ENCODE measurements at places on chromosomes 11 and 22.

GRCh38 chr11:118514103-118514502 is 13.2 kb upstream of the TTC36 start:
- no peak for DNase-seq

DNA sequence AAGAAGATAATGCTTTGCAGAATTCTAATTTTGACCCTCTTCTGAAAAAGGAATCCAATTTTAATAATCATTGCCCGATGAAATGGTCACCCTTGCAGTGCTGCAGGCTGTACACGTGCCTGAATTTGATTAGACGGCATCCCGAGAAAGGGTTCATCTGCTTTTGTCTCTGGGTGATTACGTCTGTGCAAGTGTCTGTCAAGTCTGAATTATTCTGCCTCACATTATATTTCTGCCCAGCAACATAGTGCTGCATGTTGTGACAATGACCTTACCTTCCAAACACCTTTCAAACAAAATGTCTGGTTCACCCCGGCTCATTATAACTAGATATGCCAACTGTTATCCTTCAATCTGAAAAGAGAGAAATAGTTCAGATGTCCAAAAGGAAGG is 164.1 kb downstream of the MAML2 start:
- DNase-seq, result no peak

GRCh38 chr11:73797457-73797856 is 9.8 kb downstream of the MRPL48 start:
- no peak for DNase-seq

- no peak for DNase-seq
Observed at GRCh38 chr11:21614961-21615360, 577.9 kb upstream of the ANO5 start.

- peak; percentile 92 for DNase-seq
Observed at GRCh38 chr22:46696229-46696518, 41.9 kb downstream of the CERK start.

DNA sequence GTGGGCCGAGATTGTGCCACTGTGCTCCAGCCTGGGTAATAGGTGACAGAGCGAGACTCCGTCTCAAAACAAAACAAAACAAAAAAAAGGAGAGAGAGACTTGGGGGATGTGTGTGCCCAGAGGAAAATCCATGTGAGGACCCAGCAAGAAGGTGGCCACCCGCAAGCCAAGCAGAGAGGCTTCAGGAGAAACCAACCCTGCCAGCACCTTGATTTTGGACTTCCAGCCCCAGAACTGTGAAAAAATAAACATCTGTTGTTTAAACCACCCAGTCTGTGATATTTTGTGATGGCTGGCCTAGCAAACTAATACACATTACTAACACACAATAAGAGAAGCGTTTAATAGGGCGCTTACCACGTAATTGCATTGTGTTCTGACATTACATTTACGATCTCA is 21.2 kb downstream of the TXN2 start:
- DNase-seq, result no peak

GRCh38 chr11:94449437-94449836 is 44.2 kb downstream of the MRE11 start:
- DNase-seq, result no peak

DNA sequence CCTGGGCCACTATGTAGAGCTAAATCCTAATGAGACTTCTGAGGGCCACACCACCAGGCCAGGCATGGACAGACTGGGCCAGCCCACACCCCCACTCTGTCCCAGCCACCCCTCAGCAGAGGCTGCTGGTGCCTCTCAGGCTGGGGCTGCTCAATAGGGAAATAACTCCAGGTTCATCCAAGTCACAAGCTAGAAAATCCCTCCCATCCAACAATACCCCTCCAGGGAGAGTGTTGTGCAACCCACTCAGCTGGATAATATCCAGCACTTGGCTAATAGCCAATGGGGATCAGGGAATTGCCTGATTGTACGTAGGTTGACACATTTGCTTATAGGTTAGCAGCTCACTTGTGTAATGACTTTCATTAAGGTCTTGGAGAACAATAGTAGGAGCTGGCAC is 64.1 kb upstream of the WNT11 start:
- DNase-seq, result no peak

DNA sequence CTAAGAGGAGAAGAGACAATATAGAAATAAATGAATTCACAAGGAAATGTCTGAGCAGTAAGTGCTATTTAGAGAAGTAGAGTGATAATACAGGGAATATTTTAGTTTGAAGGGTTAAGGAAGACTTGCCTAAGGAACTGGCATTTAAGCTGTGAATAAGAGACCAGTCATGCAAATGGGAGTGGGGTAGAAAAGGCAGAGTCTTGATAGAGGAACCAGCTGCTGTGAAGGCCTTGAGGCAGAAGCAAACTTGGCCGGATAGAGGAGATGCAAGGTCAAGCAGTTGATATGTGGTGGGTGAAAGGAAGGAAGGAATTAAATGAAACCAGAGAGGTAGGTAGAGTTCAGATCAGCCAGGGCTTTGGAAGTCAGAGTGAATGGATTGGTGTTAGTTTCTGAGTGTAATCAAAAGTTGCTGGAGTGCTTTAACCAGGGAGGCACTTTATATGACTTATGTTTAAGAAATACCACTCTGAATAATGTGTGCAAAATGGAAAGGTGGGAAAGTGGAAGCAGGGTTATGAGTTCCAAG is 198.4 kb upstream of the SESN3 start:
- DNase-seq, result no peak

DNA sequence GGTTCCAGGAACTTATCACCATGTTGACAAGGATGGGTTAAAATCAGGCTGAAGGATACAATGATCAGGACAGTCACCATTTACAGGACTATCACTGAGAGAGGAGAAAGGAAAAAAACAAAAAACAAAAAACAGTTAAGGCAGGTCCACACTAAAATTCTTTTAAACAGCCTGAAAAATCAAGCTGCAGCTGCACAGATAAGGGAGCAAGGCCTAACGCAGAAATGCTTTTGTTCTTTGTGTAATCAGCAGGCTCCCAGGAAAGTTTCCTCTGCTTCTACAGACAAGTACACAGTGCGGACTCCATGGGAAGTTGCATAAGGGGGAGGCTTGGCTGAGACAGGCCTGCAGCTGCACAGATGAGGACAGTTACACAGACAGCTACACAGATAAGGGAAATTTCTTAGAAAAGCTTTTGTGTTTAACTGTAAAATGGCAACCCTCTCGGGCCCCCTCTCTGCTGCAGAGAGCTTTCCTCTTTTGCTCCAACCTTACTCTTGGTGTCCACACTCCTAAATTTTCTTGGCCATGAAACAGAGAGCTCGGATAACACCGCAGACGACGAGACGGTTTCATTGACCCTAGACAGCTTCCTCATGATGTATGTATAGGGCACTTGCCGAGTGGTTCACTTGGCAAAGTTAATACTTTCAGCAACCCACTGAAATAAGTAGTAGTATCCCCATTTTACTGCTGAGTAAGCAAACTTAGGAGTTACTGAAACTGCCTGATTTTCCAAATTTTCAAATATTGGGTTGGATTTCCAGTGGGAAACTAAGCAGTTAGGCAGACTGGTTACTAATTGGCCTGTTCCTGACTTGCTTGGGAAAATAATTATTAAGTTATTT is 45.5 kb downstream of the PIWIL3 start:
- no peak for DNase-seq

DNA sequence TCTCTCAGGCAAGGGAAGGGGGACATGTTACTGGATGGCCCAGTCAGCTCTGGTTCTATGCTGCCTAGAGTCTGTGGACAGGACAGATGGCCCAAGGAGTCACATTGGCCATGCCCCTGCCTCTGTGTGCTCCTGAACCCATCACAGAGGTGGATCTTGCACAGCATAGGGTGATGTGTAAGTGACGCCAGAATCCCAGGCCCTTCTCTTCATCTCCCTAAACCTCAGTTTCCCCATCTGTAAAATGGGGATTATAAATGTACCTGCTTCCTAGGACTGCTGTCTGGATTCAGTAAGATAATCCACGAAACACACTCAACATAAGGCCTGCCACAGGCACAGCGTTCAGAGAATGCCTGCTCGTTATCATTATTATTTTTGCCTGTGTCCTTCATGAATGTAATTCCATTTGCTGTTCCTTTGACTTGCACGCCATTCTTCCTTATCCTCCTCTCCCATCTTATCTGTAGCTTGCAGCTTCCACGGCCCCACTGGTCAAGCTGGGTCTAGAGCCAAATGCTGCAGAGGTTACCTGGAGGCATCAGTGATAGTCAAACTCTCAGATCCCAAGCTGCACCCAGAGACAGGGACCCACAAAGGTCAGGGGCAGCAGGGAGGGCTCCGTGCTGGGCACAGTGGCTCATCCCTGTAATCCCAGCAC is 207.0 kb downstream of the MN1 start:
- no peak for DNase-seq

GRCh38 chr11:118929501-118930093 is 3.9 kb upstream of the BCL9L start:
- peak; percentile 84 for DNase-seq

GRCh38 chr11:10455637-10456487 is 798 bp downstream of the AMPD3 start:
- DNase-seq, result peak; percentile 57

GRCh38 chr22:17167486-17167885 is 8.4 kb upstream of the HDHD5 start:
- no peak for DNase-seq
